ENCODE measurements at places on chromosomes 1 and 21.

GRCh38 chr1:230140221-230141020 is 73.4 kb downstream of the GALNT2 start:
- peak; percentile 45 for DNase-seq

- DNase-seq: no peak
These were observed 47.6 kb downstream of the B3GALT5 start for GRCh38 chr21:39660191-39660980.

DNA sequence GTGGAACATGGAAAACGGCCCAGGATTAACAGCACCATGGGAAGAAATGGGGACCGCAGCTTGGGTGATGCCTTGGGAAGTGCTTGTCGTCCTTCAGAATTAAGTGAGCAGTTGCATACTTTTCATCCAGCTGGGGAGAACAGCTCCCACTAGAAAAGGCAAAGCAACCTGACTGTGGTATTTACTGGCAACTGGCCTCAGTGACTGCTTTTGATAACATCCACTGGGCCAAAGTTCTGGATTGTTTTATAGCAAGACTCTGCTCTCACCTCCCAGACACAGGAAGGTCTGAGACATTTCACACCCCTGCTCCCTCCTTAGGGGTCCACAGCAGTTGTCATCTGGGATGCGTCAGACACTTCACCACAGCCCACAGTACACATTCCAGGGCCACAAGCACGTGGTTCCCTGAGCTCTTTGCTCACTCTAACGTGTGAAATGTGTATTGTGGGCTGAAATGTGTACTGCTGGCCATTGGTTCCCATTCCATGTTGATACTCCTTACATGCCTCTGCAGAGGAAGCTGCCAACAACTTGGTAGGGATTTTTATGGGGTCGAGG is 6.6 kb downstream of the PAPPA2 start:
- no peak for DNase-seq

GRCh38 chr1:105208581-105208980 is 1458.9 kb downstream of the AMY1C start:
- DNase-seq: no peak

DNA sequence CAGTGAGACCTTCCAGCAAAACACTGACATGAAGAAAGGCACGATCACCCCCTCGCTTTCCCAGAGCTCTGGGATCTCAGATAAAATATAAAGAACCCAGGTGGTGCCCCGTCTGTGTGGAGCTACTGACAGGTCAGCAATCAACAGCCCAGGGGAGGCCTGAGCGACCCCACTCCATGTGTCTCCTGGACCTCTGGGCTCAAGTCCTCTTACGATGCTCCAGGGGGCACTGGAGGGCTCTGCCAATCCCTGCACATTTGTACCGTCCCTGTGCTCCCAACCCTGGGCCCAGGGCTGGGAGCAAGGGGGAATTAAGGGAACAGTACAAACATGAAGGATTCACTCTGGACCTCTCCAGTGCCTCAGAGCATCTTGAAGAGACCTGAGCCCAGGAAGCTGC is 12.5 kb downstream of the S100A7A start:
- DNase-seq: peak; percentile 54

GRCh38 chr1:214377485-214377884 is 96.5 kb downstream of the SMYD2 start:
- no peak for DNase-seq

GRCh38 chr1:223462047-223462630 is 68.9 kb downstream of the CCDC185 start:
- DNase-seq: peak; percentile 73

GRCh38 chr1:232383455-232384123 is 246.3 kb downstream of the SIPA1L2 start:
- no peak for DNase-seq

DNA sequence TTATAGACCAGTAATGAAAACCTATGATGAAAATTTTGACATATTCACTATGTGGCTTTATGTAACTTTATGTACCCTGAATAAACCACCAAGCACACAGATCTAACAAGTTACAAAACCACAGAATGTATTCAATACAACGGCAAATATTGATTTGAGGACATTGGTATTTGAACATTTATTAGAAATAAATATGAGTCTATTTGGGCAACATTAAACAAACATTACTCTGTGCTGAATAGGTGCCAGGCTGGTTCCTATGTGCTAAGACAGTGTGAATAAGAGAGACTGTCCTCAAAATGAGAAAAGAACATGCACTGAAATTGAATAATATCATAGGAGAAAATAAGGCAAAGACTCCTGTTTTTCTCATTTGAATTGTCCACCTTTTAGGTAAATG is 1341.2 kb downstream of the PLA2G4A start:
- DNase-seq: no peak

GRCh38 chr1:39657923-39658485 is 13.9 kb downstream of the NT5C1A start:
- DNase-seq: peak; percentile 59

DNA sequence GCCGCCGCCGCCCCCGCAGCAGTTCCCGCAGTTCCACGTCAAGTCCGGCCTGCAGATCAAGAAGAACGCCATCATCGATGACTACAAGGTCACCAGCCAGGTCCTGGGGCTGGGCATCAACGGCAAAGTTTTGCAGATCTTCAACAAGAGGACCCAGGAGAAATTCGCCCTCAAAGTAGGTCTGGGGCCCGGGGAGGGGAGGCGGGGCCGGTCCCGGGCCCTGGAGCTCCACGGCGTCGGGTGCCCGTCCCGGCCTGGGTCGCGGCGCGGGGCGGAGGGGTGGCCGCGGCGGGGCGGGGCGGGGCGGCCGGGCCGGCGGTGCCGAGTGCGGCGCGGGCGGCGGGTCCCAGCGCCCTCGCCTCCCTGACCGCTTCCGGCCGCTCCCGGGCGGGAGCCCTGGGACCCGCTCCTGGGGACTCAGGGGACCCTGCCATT is 646 bp downstream of the MAPKAPK2 start:
- DNase-seq: no peak

GRCh38 chr1:226002667-226003501 is 3.7 kb upstream of the SDE2 start:
- DNase-seq: peak; percentile 68

DNA sequence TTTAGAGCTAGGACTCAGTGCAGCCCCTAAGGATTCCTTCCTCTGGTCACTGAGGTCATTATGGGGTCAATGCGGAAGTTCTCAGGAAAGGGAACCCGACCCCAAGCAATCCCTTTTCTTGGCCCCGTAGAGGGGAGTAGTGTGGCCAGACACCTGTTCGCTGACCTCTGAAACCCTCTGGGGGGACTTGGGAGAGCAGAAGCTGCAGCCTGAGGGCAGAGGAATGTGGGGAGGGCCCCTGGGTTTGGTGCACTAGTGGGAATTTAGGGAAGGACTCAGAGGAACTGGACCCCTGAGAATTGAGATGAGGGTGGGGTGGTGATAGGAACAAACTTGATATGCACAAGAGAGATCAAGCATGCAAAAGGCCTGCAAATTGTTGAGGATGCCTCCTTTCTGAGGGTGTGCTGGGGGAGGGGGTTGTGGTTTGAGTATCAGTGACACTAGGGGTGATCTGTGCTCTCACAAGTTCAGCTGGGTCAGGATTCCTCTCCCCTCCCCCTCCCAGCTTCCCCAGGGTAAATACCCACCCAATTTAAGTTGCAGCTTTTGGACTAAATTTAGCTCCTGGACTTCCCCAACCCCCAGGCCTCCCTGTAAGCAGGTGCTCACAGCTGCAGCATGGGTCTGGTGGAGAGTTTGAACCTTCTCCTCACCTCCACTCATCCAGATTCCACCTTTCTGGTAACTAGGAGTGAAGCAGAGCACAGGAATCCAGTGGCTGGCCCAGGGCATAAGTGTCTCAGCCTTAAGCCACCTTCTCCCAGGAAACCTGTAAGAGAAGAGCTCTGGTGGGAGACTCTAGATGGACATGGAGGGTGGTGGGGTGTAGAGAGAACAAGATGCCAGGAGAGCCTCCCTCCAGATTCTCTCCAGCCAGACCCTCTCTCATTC is 13.5 kb downstream of the ADAMTSL4 start:
- DNase-seq: peak; percentile 55

GRCh38 chr1:46180082-46180616 is 3.9 kb upstream of the P3R3URF start:
- peak; percentile 75 for DNase-seq

GRCh38 chr1:20899154-20899972 is 112.3 kb upstream of the HP1BP3 start:
- no peak for DNase-seq

- no peak for DNase-seq
These were observed 20.9 kb upstream of the RGL1 start for GRCh38 chr1:183783767-183784637.

DNA sequence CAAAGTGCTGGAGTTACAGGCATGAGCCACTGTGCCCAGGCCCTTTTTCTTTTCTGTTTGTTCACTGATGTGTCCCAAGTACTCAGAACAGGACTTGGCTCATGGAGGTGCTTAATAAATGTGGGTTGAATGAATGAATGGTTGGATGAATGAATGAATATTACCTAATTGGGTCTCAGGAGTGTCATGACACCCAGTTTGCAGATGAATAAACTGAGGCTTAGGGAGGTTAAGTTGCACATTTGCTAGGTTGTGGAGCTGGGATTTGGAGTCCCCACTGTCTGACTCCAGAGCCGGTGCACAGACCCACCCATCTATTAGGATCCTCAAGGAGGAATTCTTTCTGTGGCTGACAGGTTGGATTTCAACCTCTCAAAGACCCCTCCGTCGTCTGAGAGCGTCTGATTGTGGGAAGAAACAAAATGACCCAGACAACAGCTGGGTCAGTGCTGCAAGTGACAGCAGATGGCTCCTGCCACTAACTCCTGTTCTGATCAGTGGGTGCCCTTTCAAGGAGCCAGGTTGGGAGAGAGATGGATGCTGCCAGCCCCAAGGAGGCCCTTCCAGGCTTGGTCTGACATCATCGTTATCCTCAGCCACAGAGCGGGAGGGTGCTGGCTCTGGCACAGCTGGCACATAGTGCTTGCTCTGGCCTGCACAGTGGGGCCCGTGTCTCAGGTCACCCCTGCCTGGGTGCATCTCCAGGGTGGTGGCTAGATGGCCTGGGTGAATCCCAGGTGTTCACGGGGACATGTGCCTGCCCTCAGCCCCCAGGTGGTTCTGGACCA is 24.2 kb downstream of the ARHGEF10L start:
- DNase-seq: no peak

DNA sequence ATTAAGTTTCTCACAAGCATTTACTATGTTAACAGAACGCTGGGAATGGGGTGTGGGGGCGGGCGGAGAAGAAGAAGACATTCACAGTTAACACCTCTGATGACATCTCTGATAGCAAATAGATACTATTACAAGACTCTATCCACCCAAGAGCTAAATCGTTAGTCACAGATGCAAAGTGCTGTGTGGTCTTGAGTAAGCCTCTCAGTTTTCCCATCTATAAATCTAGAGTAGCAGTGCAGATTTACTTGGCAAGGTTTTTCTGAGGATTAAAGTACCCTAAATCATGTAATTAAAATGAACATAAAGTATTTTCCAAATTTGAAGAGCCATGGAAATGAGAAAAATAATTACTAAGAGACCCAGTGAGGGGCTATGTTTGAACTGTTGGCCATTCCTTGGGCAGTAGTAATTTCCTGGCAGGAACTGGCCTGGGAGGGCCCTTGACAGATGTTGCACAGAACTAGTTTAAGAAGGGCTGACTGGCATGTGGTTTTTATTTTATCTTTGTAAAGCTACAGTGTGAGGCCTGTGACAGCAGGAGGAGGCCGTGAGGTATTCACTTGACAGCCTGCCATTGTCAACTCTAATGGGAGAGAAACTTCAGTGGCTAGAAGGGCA is 58.7 kb upstream of the APOBEC4 start:
- no peak for DNase-seq

- DNase-seq: no peak
These were observed 85.7 kb upstream of the CXADR start for GRCh38 chr21:17427157-17427556.

DNA sequence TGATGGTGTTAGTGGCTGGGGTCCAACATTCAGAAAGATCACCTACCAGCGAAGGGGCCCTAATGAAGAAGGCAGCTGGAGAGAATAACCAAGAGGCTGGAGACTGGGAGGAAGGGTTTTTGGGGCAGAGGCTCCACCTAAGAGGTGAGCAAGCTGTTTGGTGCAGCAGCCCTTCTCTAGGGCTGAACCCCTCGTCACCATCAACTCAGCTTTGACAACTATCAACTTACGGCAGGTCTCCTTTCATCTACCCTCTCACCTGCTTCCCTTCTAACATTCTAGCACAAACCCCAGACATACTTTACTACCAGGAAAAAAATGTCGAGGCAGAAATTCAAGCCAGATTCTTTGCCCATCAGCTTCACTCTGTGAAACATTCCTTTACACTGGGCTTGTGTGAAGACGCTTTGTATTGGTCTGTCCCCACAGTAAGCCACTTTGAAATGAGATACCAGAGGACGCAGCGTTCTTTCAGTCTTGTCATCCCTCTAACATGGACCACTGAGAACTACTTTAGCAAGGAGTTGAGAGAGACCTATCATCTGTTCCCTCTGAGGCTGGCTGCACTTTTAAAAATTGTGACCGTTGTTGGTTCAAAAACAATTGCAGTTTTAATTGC is 84.6 kb downstream of the RAVER2 start:
- DNase-seq: no peak

DNA sequence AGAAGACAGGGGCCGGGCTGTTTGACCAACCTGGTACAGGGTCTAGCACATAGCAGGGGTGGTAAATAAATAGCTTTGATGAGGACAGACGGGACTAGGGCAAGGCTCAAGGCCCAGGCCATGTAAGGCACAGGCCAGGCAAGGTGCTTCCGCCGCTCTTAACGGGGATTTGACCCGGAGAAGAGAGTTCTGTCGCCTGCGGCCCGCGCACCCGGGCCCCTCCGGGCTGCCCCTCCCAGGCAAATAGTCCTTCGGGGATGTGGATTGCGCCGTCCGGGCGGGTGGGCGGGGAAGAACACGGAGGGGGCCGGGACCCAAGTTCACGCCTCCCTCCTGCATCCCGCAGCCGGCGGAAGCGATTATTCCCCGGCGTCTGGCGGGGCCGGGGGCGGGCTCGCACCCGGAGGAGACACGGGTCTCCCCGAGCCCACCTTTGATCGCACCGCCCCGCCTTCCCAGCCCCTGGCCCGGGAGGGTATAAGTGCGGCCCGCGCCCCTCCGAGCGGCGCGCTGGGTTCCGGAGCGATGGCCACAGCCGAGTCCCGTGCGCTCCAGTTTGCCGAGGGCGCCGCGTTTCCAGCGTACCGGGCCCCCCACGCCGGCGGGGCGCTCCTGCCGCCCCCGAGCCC is at the start of gene MIXL1:
MIXL1 (plus strand) TSS at position 508 of the 629 bp plus-strand sequence; CDS start at position 526, 18 bp downstream.
- DNase-seq: no peak
